ENCODE measurements at places on chromosomes 4 and X.

- DNase-seq = no peak
These were observed 132.3 kb upstream of the VCX3A start for GRCh38 chrX:6667048-6667768.

DNA sequence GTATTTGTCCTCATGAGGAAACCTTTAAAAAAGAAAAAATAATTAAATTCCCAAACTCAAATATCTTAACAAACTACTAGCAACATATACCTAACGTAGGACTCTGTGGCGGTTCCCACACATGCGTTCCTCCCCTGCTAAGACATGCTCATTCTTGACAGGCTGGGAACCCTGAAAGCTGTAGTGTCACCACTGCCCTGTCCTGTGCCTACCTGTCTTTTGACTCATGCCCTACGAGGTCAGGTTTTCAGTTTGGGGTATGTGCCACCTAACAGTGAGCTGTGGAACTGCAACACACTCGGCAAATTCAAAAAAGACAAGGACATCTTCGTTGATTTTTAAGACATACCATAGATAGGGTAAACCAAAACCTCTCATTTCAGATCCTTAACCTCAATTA, 17.8 kb downstream of the IDS start:
- peak; percentile 31 for DNase-seq

GRCh38 chrX:39773923-39774773, 323.6 kb downstream of the BCOR start:
- no peak for DNase-seq

DNA sequence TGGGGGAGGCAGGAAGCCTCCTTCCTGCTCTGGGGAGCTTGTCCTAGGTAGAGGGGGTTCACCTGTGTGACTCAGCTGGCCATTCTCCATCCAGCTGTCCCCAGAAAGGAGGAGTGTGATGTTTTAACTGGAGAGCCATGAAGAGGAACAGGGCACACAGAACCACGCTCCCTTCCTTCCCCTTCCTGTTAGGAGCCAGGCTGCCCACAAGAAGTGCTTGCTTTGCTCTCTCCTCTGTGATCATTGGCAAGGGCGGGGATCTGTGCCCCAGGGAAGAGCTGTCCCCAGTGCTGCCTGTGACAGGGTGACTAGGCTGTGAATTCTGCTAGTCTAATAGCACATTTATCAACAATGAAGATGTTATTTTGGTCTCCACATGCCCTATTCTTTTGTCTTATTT, 169.6 kb upstream of the GATB start:
- DNase-seq = no peak

DNA sequence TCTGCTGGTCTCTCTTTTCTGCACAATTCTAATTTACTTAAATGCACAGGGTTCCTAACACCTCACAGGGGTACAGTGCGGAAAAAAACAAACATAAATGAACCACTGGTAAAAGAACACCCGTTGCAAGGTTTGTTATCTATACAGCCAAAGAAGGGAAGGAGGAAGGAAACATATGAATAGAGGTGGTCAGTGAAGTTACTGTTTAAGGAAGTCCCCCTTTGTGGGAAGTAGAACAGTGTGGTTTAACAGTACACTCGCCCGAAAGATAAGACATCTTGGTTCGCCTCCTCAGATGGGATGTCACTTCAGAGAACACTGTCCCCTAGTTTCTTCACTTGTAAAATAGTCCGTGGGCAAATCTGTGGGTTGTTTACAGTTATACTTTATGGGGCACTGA, 57.5 kb downstream of the TEC start:
- DNase-seq = no peak

DNA sequence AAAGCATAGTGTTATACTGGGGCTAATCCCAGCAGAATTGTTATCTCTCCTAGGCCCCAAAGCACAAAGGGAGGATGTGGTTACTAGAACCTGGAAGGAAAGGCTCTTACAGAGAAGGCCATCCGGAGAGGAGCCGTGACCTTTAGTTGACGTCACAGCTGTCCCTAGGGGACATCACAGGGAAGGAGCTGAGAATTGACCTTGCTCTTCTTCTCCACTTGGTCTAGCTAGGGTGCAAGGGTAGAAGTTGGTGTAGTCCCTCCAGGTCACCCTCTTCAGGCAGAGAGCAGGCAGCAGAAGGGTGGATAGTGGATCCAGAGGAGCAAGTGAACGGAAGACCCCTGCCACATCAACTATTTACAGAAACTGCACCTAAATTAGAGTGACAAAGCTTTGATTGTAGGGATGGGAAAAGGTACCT, 22.8 kb upstream of the FGF2 start:
- no peak for DNase-seq

DNA sequence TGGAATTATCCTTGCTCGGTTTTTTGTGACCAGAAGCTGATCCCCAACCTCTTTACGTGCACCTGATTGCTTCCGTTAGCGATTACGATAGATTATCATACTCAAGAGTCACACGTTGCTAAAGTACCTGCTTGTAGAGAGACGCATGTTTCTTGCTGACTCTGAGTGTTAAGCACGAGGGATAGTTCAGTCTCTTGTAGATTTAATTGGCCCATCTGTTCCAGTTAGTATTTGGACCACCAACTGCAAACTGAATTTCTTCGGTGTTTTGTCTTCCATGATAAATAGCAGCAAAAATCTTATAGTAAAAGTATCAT, 516 bp upstream of the COX18 start:
- no peak for DNase-seq

GRCh38 chrX:9342561-9343051, 122.3 kb upstream of the TBL1X start:
- DNase-seq = peak; percentile 81

GRCh38 chr4:48044298-48044697, 27.7 kb downstream of the NIPAL1 start:
- no peak for DNase-seq

DNA sequence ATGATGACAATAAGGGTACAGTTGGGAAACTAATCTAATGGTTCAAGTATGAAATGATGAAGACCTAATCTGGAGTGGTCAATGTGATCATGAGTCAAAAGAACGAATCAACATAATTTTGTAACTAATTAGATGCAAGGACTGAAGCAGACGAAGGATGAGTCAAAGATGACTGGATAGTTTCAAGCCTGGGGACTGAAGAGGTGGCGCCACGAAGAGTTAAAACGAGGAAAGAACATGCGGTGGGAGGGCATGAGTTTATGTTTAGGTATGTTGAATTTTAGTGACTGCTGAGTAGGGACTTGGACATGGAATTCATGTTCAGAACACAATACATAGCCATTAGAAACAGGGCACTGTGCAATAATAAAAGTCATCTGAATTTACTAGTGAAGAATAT, 221.5 kb upstream of the FAM241A start:
- DNase-seq = no peak

- no peak for DNase-seq
These were observed 66.9 kb downstream of the PSAPL1 start for GRCh38 chr4:7367864-7368277.
